Activated CD4-positive, alpha-beta T cell treated with anti-CD3 and anti-CD28 coated beads for 36 hours (primary cell): ENCODE measurements at places on chromosomes 2 and 18.
A peak's percentile ranks its signal among the peaks of the same experiment; 100 is the strongest.

DNA sequence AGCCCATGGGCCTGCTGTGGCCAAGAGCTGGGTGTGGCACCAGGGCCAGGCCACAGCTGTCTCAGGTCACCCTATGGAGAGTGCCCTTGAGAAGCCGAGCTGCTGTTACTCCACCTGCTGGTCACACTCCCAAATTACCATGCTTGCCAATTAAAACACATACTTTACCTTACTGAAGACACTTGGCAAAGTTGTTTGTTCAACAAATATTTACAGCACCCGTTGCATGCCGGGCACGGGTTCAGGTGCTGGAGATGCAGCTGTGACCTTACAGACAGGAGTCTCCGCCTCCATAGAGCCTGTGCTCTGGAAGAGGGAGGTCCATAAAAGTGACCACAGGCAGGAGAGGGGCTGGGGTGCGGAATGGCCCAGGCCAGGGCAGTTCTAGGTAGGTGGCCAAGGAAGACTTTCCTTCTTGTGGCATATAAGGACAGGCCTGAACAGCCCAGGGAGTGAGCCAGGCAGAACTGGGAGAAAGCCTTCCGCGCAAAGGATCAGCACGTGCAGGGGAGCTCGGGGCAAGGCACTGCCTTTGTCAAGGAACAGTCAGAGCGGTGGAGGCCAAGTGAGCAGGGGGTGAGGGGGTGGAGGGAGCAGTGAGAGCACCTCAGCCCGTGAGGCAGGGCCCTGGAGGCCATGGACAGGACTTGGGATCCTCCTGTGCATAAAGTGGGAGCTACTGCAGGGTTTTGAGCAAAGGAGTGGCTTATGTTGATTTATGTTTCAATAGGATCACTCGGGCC lies 23.6 kb upstream of the RBM44 start:
- peak; percentile 71 for DNase-seq

GRCh38 chr2:9656270-9656766 lies 25.5 kb upstream of the YWHAQ start:
- DNase-seq = peak; percentile 86

GRCh38 chr2:85852152-85852840 lies 36.5 kb downstream of the ST3GAL5 start:
- DNase-seq = no peak

- no peak for DNase-seq
Observed at GRCh38 chr2:191145769-191146471, 4.9 kb downstream of the STAT4 start.

DNA sequence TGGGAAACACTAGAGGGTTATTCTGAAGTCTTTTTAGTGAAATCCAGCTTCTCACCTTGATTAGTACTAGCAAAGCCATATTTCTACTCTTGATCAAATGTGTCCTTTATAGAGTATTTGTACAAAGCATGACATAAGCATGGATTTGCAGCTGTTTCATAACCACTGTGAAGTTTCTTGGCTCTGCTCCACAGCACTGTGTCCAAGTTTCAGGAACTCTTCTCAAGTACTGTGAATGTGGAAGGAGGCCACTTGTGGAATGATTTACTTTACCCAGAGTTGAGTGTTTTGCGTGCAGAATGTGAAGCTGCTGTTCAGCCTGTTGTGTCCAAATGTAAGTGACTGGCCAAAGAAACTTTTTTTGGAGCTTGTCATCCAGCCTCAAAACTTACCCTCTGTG lies 16.2 kb upstream of the MAPRE2 start:
- DNase-seq = no peak
